ENCODE measurements at places on chromosomes 11 and 22.
A peak's percentile ranks its signal among the peaks of the same experiment; 100 is the strongest.

DNA sequence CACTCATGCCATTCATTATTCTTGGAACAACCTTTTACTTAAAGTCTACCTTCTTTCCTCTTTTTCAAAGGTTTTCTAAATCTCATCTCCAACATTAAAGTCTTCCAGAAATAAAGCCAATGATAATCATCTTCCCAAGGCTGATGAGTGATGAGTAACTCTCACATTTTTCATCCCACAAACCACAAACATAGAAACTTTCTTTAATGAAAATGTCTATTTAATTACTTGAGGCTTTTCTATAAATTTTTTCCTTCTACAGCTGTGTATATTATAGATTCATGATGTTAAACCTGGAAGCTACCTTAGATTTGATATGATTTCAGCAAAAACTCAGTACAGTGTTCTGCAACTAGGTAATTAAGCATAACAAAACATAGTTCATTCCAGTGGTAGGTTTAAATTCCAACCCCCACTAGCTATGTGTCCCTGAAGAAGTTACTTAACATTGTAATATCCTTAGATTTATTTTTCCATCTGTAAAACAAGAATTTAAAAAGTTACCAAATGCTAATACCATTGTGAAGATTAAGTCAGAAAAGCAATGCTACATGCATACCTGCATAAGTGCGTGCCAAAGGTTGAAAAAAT is 845.4 kb downstream of the KCNA4 start:
- no peak for DNase-seq

DNA sequence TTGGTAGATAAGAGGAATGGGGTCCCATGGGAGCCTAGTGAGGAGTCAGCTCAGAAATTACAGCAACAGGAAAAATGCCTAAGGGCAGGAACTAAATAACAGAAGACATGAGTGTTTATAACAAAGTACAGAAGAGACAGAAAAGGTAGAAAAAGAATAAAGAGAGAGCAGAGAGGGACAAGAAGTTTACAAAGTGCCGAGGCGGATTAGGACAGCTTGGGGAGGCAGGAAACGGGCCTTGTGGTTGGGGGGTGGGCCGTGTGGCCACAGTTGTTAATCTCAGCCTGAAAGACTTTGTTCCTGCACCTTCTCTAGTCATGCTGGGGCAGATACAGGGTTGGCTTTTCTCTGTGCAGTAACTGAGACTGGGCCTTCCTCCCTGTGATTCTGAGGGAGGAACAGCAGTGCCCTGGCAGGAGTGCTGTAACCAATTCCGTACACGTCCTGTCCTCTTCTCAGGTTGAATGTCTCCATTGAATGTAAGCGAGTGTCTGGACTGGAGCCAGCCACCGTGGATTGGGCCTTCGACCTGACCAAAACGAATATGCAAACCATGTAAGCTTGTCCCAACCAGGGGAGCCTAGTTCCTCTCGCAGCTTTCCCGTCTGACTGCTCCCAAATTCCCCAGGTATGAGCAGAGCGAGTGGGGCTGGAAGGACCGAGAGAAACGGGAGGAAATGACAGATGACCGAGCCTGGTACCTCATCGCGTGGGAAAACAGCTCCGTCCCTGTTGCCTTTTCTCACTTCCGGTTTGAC is 13.2 kb downstream of the NAA40 start:
- DNase-seq, result no peak

- DNase-seq, result no peak
These were observed 33.2 kb downstream of the TOLLIP start for GRCh38 chr11:1276041-1276790.

GRCh38 chr11:94128291-94128745 is 323 bp upstream of the PANX1 start:
- DNase-seq, result no peak

GRCh38 chr11:70713988-70714665 is 315.8 kb downstream of the CTTN start:
- DNase-seq, result no peak

DNA sequence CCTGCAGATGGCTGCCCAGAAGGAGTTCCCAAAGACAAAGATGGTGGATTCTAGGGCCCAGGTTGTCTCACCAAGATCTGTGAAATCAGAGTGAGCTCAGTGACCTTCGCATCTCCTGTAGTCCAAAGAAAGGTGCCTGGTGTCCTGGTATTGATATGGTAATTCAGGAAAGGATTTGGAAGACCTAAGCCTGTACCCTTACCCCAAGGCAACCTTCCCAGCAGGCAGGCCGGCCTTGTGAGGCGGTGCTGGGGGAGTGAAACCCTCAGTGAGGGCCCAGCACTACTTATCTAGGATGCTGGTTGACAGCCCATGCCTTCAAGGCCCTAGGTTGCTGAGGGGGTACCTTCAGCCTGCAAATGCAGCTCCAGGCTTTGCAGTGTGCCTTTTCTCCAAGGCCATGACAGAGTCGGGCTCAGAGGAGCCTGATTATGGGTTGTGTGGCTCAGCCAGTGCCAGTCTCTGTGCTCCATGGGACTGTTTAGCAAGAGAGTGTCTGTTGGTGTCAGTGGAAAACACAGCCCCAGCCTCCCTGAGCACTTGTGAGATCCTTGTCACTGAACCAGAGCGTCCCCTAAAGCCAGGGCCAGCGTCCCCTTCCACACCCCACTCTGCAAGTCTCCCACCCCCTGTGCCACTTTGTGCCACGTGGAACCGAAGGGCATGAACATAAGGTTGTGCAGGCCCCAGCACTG is 72.8 kb upstream of the MYOD1 start:
- no peak for DNase-seq

DNA sequence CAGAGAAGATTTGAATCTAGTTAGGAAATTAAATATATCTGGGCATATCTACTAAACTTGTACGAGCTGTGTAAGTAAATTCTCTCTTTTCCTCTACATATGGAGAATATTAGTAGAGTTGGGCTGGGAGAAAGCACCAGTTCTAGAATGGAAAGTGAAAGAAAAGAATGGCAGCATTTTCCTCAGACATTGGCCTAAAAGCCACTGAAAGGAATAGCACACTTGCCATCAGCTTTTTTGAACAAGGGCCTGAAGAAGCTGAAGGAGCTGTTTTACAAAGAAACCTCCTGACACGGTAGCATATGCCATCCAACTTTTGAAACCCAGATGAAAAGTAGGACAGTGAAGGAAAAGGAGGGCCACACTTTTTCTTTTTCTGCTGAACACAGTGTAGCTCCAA is 1563.7 kb upstream of the TENM4 start:
- no peak for DNase-seq

DNA sequence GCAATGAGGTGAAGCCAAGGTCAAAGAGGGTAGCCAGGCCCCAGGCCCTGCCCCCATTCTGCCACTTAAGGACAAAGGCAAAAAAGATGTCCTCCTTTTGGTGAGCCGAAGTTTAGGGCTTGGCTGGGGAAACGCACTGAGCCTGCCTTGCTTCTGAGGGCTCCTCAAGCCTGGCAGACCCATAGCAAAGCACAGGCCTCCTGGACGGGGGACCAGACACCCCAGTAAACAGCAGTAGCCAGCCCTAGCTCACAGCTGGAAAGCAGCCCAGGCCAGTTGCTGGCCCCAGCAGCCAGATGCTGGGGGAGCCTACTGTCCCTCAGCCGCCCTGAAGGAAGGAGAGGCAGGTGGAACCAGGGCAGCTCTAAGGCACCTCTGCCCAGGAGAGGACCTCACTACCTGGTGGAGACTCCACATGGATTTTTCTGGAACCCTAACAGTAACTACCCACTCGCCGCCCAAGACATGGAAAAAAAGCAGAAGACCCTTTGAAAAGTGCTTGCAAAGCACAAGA is 3.8 kb upstream of the PYGM start:
- DNase-seq, result no peak

DNA sequence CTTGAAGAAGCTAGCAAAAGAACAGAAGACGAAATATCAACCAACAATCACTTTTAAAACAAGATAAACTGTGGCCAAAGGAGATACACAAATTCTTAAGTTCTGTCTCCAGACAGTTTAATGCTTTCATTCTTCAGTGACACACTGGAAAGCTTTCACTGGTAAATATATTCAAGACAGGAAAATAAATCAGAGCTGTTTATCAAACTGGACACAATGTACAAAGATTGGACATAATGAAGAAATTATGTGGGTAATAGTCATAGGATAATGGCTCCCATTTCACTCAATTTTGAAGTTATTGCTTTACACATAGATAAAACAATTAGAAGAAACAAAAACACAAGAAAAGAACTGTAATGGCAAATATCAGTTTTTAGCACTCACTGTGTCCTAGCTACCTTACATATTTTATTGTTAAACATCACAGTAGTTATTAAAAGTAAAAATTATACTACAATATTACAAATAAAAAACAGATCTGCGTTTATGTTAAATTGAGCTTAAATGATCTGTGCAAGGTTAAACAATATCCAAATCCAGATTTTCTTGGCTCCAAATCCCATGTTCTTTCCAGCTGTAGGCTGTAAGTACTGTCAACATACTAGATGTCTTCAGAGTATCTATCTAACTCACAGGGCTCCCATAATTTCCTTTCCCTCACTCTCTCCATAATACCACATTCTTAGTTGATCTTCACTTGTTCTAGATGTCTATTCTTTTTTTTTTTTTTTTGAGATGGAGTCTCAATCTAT is 38.6 kb upstream of the NOX4 start:
- no peak for DNase-seq

DNA sequence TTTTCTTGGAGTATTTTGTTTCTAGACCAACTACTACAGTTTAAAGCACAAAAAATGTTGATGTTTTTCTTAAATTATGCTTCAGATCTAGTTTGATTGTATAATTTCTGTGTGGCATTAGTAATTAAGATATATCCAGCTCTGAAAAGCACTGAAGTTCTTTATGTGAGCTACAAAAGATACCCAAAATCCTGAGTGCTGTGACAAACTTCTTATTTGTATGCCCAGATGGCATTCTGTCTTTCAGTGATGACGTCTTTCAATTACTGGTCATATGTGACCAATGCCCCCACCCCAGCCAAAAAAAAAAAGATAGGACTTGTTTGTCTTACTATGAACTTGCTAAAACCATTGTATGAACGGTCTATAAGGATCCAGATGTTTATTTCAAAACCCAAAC is 51.3 kb downstream of the BIRC2 start:
- no peak for DNase-seq

GRCh38 chr22:43260331-43261231 is 73.6 kb upstream of the TTLL12 start:
- DNase-seq, result no peak

DNA sequence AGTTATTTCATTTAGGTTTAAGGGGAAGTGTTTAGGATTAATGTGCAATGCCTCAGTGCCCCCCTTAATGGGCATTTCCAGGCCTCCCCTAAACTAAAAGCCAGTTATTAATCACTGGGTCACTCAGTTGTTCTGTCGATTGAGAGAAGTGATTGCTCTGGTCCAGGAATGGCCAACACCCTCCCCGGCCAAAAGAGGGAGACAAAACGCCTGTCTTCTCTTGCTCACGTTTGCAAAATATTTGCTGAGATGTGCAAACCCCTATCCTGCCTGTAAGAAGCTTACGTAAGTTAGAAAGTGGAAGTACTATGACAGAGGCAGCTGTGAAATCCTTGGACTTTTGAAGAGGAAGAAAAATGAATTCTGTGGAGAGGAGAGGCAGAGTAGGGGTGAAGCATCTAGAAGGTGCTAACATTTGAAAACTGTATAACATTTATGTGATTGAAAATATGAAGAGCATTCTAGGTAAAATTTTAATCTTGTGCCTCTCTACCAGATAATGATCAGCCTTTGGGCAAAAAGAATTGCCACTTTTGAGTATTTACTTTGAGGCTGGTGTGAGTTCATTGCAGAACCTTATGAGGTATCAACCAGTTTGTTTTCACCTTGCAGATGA is 37.7 kb downstream of the NTM start:
- DNase-seq, result no peak

DNA sequence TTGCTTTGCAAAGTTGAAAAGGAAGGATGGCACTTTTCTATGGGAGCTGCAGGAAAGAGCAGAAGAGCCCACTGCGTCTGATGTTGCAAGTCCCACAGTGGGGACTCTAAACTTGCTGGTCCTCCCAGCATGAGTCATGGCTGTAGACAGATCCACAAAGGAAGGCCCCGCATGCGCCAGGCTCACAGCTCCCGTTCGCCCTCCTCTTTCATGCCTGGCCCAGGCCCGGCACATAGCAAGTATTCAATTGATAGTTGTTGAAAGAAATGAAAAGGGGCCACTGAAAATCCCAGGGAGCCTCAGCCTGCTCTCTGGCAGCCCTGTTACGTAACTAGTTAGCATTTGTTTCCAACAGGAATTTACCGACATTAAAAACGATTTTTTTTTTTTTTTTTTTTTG is 18.9 kb downstream of the AP1B1 start:
- no peak for DNase-seq

DNA sequence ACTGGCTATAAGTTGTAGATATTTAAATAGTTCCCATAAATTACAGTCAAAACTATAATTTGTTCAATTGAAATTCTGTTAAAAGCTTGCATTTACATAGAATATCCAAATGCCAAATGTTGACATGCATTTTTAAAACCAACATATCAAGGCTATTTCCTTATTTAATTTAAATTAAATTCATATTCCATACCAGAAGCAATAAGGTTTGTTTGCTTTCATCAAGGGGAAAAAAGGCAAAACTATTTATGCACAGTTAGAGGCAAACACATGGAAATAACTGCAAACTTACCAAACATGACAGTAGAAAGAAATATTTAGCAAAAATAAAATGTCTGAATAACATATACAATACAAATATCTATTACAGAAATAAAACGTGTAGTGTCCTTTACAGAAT is 1581.2 kb upstream of the TENM4 start:
- no peak for DNase-seq

GRCh38 chr22:19143967-19144400 is 467 bp downstream of the ESS2 start:
- peak; percentile 34 for DNase-seq

DNA sequence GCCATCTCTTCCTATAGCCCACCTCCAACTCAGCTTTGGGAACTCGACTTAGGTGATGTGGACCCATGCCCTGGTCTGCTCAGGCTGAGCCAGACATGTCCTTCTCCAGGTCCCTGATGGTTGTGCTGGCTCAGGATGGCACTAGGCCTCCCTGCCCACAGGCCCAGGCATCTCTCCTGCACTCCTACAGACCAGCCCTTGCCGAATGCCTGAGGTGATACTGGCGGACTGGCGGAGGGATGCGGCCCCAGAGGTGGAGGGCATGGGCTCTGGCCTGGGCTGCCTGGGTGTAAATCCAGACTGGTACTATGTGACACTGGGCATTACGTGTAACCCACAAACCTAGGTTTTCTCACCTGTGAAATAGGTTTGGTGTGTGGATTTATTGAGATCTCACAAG is 352.8 kb downstream of the SHANK2 start:
- DNase-seq, result no peak

Measured in stimulated activated CD4-positive, alpha-beta T cell treated with anti-CD3 and anti-CD28 coated beads, Interleukin-2, amount 100 ng/mL, for 48 hours (primary cell).